ENCODE measurements at places on chromosomes 6 and 20. TPM values are rescaled to one million over a fixed set of nuclear protein-coding genes. Genes with fewer than 3 reads are reported as not detected.

KDM1B gene
- total RNA-seq: 12.7 TPM

- no peaks in the 10 kb centered on the region for H3K27me3 ChIP-seq
- H3K4me3 ChIP-seq: no peak overlapping the region
- H3K27ac ChIP-seq: no peak overlapping the region
- H3K36me3 ChIP-seq: peaks cover 2% of the 10 kb centered on the region
- no peak for DNase-seq
Observed at GRCh38 chr6:31979238-31979898, 2.5 kb upstream of the C4A start.

SSTR4 gene
- not detected for total RNA-seq

- H3K27ac ChIP-seq: peak within 1 kb of the TSS; percentile 97
- DNase-seq: no peak
- peaks cover 1% of the 10 kb centered on the region for H3K36me3 ChIP-seq
- H3K4me3 ChIP-seq: peak within 1 kb of the TSS; percentile 95
- no peaks in the 10 kb centered on the region for H3K27me3 ChIP-seq
- H3K4me1 ChIP-seq: peaks cover 40% of the 10 kb centered on the region
Observed at GRCh38 chr20:462199-462991, at the start of gene TBC1D20. Gene TBC1D20, minus strand, starts transcription at chr20:462533. Its CDS starts 128 bp downstream, at chr20:462405.

- peaks cover 3% of the 10 kb centered on the region for H3K36me3 ChIP-seq
- DNase-seq: no peak
- no peak overlapping the region for H3K27ac ChIP-seq
- no peaks in the 10 kb centered on the region for H3K27me3 ChIP-seq
Observed at GRCh38 chr20:3842348-3842930, 4.2 kb upstream of the MAVS start.

GRCh38 chr6:72636215-72636614 is 14.4 kb downstream of the KCNQ5 start:
- H3K27me3 ChIP-seq: no peaks in the 10 kb centered on the region
- H3K36me3 ChIP-seq: no peaks in the 10 kb centered on the region
- no peak for DNase-seq
- H3K4me3 ChIP-seq: no peak overlapping the region
- no peak overlapping the region for H3K27ac ChIP-seq
- peaks cover 4% of the 10 kb centered on the region for H3K4me1 ChIP-seq

PPARD gene
- total RNA-seq: 25.9 TPM

EFCAB8 gene
- total RNA-seq: 0.51 TPM

GATA5 gene
- total RNA-seq: not detected

DNA sequence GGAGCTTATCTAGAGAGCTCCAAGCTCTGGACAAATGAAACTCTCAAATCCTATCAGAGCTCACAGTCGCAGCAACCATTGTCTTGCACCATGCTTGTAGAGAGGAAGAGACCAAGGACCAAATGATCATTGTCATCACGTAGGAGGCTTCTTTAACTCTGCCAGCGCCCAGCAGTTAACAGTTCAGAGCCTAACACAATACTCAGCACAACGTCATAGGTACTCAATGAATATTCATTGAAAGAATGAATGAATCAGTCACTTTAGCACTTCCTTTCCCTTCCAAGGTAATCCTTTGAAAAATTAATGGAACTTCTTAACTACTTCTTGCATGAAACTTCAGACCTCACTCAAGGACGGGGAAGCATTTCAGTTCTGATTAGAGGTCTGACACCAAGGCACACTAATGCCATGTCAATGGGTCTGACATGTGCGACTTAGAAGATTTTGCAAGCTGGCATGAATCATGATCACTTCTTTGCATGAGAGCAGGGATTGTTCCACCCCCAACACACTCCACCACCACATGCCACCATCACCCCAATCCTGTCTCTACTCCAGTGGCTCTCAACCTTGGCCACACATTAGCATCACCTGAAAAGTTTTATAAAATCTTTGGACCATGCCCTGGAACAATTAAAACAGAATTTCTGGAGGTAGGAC is 45.1 kb downstream of the KHDC1L start:
- H3K36me3 ChIP-seq: no peaks in the 10 kb centered on the region
- peaks cover 3% of the 10 kb centered on the region for H3K27me3 ChIP-seq
- H3K4me1 ChIP-seq: peaks cover 7% of the 10 kb centered on the region
- no peak overlapping the region for H3K27ac ChIP-seq

GRCh38 chr6:18465410-18466154 is 78.4 kb downstream of the RNF144B start:
- peaks cover 8% of the 10 kb centered on the region for H3K4me1 ChIP-seq
- DNase-seq: no peak
- no peak overlapping the region for H3K4me3 ChIP-seq
- H3K27me3 ChIP-seq: no peaks in the 10 kb centered on the region

ESR1 gene
- total RNA-seq: not detected

GRCh38 chr20:44691424-44692423 is 23.4 kb upstream of the CCN5 start:
- H3K27ac ChIP-seq: peak overlapping the region; percentile 77
- no peak overlapping the region for H3K4me3 ChIP-seq
- H3K27me3 ChIP-seq: no peaks in the 10 kb centered on the region
- DNase-seq: no peak
- H3K36me3 ChIP-seq: peaks cover 2% of the 10 kb centered on the region

RTN4IP1 gene
- total RNA-seq: 6.0 TPM

DDX27 gene
- 25.9 TPM for total RNA-seq
